ENCODE measurements at places on chromosomes 5 and 9. TPM values are rescaled to one million over a fixed set of nuclear protein-coding genes. Genes with fewer than 3 reads are reported as not detected.

RABEPK gene
- total RNA-seq: 37.7 TPM

SPOCK1 gene
- total RNA-seq: not detected

PPP1R26 gene
- 0.69 TPM for total RNA-seq

CKMT2 gene
- total RNA-seq: not detected

POC5 gene
- total RNA-seq: 21.3 TPM

OTP gene
- not detected for total RNA-seq

BTNL8 gene
- total RNA-seq: not detected

LIFR gene
- 0.12 TPM for total RNA-seq

EGR1 gene
- 54.6 TPM for total RNA-seq
